ENCODE measurements at places on chromosomes 2 and 18.

- DNase-seq, result no peak
These were observed 8.1 kb downstream of the MBP start for GRCh38 chr18:77124452-77124922.

- no peak for DNase-seq
These were observed 50.1 kb downstream of the THUMPD2 start for GRCh38 chr2:39728941-39729351.

DNA sequence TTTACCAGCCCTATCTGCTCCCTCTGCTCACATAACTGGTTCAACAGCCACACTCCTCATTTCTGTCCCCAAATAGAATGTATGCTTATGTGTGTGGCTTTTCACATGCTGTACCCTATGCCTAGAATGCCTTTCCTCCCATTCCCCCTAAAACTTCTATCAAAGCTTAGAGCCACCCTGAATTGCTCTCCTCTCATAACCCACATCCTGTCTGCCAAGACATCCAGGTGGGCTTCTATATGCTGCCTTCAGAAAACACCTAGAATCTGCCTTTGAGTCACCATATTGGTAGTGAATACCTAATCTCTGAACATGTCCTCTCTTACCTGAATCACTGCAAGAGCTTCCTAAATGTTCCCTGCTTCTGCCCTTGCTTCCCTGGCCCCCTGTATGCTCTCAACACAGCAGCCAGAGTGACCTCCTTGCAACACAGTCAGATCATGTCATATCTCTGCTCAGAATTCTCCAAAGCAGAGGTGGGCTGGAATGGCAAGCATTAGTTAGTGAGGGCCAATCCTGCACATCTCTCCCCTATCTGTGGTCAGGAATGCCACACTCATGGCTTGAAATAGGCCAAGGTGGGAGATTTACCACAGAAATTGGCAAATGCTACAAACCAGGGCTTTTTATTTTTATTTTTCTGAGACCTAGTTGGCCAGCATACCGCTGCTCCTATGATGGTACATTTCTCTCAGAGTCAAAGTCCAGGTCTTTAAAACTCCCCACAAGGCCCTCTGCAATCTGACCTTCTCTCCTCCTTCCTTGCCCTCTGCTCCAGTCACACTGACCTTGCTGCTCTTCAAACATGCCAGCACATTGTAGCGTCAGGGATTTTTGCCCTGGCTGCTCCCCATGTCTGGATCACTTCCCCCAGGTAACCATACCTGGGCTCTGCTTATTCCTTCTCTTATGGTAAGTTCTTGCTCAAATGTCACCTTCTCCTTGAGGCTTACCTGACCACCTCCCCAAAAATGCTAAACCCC is 111.8 kb upstream of the STON1 start:
- DNase-seq, result no peak

DNA sequence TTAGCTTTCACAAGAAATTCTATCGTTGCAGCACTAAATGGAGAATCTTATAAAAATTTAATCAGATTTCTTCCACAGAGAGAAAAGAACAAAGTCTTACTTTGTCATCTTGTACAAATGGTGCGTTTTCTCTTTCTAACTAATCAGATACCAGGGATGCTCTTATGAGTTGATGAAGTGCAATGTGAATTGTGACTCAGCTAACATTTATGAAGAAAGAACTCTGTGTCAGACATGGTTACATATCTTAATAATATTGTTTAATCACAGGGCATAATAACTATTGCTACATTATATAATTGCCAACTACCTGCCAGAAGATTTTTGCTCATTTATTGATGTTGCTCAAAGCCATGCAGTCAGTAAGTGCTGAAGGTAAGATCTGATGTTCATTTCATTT is 465.0 kb downstream of the CCDC85A start:
- DNase-seq, result no peak

DNA sequence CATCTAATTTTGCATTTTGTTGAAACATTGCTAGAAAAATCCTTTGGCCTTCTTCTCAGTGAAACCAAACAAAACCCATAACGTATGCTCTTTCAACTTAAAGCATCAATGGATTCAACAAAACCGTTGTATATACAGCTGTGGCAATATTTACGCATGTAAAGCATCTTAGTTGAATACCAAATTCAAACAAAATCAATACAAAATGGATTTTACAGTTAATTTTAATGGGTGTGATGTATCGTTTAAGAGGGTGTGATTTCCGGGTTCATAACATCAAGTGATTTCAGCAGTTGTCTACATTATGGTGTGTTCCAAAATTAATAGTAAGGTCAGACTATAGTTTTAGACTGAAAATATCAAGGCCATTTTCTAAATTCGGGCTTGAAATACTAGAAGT is 198.2 kb downstream of the TGIF1 start:
- no peak for DNase-seq

- no peak for DNase-seq
These were observed 47.8 kb upstream of the REG3G start for GRCh38 chr2:78977661-78978145.

DNA sequence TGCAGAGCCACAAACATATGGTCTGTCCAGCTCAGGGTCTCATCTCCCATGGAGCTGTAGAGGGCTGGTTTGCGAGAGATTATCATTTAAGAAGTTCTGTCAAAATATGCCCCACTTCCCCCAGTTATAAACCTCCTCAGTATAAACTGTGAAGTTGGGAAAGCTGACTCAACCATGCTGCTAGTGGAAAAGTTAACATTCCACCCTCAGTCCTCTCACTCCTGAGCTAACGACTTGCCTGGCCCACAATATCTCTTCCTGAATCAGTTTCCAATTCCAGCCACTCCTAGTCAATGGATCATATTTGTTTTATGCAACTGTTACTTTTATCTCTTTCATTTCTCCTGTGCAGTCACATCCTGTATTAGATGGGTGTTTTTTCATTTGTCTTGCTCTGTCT is 326.2 kb downstream of the SETBP1 start:
- DNase-seq, result no peak

- DNase-seq, result no peak
These were observed 13.0 kb upstream of the PROC start for GRCh38 chr2:127405255-127405610.

- no peak for DNase-seq
These were observed 3.2 kb downstream of the UBXN4 start for GRCh38 chr2:135744760-135745314.

- DNase-seq, result peak; percentile 4
These were observed 219.8 kb downstream of the DPP10 start for GRCh38 chr2:114661971-114662939.

GRCh38 chr2:177026956-177027355 is 185.6 kb upstream of the HNRNPA3 start:
- DNase-seq, result no peak

GRCh38 chr18:34951625-34952379 is 89.4 kb upstream of the MAPRE2 start:
- no peak for DNase-seq

GRCh38 chr2:197140045-197140444 is 170.5 kb downstream of the ANKRD44 start:
- no peak for DNase-seq

DNA sequence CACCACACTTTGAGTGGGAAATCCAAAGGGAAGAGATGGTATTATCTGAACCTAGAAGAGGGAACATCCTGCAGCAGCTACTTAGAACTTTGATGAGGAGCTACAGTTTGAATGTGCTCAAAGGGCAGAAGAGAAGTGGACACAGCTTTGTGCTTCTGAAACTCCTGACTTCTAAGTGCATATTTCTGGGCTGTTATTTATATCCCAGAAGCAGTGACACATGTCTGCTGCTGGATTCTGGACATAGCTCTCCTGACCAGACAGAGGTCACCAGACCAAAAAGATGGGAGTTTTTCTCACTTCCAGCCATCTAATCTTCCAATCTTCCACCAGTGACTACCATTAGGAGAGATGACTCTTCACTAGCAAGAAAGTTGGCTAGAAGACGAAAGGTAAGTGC is 153.9 kb downstream of the FSIP2 start:
- no peak for DNase-seq

DNA sequence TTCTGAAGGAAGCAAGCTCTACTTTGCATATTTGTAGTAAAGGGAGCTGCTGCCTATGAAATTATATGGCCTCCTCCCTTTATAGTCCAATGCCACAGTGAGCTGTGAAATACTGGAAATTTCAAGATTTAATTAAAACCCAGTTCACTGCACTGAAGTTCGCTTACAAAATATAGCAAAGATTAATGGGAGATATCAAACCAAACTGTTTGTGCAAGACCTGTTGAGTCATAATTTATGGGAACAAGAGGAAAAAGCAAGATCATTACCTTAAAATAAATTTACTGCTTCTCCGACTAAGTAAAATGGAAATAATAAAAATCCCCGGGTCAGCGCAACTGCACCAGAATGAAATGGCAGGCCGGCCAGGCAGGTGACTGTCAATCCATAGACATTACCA is 215.5 kb upstream of the RAB6C start:
- DNase-seq, result no peak

All from anterior cingulate cortex (tissue), 58 donors.